NCI-H226 (cell line): ENCODE measurements at places on chromosomes 4 and X.

DNA sequence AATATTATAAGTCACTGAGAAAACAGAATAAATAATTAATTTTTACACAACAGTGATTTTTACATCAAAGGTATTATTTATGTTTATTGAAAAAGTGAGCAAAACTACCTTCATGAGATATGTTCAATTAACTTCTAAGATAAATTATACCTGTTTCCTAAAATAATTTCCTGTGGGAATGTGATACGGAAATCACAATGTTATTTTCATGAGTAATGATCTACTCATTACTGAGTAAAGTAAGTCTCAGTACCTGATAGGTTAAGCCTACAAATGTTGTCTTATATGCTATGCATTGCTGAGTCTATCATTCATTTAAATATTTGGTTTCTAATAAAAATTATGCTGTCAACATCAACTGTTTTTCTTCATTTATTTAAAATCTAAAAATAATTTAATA, 324.0 kb downstream of the STPG2 start:
- no peak for DNase-seq

DNA sequence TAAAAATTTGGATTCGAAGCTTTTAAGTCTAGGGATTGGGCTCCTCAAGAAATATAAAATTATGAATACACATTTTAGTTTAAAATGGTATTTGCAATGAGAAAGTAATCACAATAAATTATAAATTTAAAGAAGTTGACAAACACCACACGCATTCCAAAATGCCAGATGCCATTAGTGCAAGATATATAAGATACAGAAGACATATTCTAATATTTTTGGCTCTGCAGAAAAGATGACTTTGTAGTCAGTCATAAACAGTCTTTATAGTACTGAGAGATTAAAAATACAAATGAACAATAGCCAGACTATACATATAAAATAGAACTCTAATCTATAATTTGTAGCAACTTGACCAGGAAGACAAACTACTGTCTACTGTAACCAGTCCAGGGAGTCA, 309.0 kb upstream of the PABPC4L start:
- no peak for DNase-seq

- no peak for DNase-seq
These were observed 83.0 kb downstream of the MAML3 start for GRCh38 chr4:140070973-140071372.

- DNase-seq, result no peak
These were observed 170.8 kb upstream of the NUDT6 start for GRCh38 chr4:123093236-123093635.

- no peak for DNase-seq
These were observed 25.7 kb upstream of the MRFAP1 start for GRCh38 chr4:6614701-6615230.

DNA sequence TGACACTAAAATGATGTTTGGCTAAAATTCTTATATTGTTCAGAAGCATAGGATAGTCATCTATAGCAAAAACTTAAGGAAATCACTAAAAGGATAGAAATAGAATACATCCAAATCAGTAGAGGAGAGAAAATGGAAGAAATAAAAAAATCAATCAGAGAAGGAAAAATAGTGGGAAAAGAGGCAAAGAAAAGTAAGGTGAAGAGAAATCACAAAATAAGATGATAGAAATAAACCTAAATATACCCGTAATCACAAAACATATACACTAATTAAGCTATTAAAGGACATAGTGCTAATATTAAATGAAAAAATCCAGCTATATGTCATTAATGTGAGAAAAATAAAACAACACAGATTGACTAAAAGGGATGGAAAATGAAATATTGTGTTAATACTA, 6.3 kb downstream of the PGRMC2 start:
- DNase-seq, result no peak

DNA sequence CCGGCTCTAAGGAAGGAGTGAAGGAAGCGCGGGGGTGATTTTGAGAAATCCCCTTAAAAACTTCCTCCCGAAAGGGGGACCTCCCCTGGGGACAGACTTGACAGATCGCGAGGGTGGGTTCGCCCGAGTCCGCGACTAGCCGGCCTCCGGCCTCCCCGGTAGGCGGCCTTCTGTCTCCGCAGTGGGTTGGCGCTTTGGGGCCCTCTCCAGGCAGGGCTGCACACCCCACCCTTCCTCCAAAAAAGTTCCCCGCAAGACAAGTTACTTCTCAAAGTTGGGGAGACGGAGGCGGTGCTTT, 24.8 kb downstream of the HOPX start:
- DNase-seq, result no peak

DNA sequence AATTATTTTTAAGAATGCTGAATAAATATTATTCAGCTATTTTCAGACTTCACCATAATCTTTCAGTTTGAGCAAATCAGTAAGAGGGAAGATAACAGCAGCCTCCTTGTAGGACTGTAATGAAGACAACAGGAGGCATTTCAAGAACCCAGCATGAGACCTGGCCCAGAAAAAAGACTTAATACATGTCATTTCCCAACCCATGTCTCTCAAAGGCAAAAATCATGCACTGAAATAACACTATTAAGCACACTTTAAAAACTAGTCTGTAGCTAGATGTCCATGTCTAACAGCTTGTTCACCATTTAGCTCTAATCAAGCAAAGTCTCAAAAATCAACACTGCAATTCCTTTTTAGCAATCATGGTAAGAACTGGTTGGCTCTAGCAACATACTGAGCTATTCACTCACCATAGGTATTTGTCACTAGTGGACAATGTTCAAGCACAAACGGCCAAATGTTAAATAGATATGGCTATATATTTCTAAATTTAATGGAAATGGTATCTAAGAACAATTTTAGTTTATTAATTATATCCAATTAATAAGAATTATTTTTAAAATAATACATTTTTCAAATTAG, 109.9 kb downstream of the WDFY3 start:
- DNase-seq, result no peak

GRCh38 chrX:21632027-21632426, 26.1 kb downstream of the KLHL34 start:
- DNase-seq, result no peak

- peak; percentile 8 for DNase-seq
These were observed 121.1 kb upstream of the NDST4 start for GRCh38 chr4:115234405-115235093.

GRCh38 chrX:78384486-78384885, 57.1 kb upstream of the CYSLTR1 start:
- no peak for DNase-seq

DNA sequence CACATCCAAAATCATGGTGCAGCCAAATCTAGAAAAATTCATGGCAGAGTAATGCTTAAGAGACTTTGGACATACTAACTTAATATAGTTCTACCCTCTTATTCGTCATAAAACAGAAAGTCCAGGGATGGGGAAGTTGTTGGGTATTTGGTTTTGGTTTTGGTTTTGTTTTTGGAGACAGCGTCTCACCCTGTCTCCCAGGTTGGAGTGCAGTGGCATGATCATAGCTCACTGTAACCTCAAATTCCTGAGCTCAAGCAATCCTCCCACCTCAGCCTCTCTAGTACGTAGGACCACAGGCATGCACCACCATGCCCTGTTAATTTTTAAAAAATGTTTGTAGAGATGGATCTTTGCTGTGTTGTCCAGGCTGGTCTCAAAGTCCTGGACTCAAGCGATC, 271.8 kb upstream of the TENM3 start:
- peak; percentile 41 for DNase-seq

- no peak for DNase-seq
These were observed 40.0 kb downstream of the RIPPLY1 start for GRCh38 chrX:106862972-106863688.
